ENCODE measurements at places on chromosomes 3 and 15.

- DNase-seq = peak; percentile 100
These were observed 96.1 kb upstream of the CHD2 start for GRCh38 chr15:92803852-92804609.

GRCh38 chr3:16595778-16596177 is 9.4 kb downstream of the DAZL start:
- no peak for DNase-seq

GRCh38 chr15:92934716-92935115 is 34.6 kb downstream of the CHD2 start:
- no peak for DNase-seq

GRCh38 chr15:34109797-34110663 is 8.1 kb downstream of the PGBD4 start:
- DNase-seq = peak; percentile 67

DNA sequence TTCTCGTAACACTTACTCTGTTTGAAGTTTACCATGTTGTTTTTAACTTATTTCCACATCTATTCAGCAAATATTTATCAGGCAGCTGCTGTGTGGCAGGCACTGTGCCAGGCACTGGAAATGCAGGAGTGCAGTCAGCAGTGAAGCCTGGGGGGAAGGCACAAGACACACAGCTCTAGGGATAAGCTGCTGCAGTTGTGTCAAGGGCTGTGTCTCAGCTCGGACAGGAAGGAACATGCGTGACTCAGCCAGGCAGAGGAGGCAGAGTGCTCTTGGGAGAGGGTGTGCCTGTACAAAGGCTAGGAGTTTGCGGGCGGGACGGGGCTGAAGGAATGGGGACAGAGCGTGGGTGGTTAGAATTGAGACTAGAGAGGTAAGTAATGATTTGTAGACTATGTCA is 24.7 kb downstream of the LYSMD4 start:
- peak; percentile 91 for DNase-seq

DNA sequence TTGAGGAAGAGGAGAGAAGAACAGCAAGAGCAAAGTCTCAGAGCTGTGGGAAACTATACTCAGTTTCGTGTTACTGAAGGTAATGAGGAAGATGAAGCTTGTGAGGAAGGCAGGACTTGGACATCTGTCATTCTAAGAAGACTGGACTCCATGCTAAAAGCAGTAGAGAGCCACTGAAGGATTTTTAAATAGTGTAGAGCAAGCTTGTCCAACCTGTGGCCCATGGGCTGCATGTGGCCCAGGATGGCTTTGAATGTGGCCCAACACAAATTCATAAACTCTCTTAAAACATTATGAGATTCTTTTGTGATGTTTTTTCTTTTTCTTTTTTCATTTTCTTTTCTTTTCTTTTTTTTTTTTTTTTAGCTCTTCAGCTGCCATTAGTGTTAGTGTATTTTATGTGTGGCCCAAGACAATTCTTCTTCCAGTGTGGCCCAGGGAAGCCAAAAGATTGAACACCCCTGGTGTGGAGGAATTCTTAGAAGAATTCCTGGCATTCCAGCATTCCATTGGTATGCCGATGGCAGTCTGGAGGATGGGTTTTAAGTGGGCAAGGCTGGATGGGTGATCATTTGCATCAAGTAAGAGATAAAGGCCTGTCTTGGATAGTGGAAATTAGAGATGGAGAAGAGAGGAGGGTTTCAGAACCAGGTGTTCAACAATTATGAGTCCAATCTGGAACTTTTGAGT is 6.9 kb upstream of the NFKBIZ start:
- peak; percentile 67 for DNase-seq

DNA sequence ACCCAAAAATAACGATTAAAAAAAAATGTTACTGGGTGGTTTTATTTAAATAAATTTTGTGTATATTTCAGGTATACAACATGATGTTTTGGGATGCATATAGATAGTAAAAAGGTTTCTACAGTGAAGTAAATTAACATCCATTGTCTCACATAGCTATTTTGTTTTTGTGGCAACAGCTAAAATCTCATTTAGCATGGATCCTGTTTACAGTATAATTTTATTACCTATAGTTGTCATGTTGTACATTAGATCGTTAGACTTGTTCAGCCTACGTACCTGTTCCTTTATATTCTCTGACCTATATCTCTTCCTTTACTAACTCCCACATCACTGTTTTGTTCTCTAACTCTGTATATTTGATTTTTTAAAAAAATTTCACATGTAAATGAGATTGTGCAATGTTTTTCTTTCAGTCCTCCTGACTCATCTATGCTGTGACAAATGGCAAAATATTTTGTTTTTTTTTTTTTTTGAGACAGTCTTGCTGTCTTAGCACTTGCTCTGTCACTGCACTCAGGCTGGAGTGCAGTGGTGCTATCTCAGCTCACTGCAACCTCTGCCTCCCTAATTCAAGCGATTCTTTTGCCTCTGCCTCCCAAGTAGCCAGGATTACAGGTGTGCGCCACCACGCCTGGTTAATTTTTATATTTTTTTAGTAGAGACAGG is 45.6 kb downstream of the OIP5 start:
- DNase-seq = peak; percentile 57

DNA sequence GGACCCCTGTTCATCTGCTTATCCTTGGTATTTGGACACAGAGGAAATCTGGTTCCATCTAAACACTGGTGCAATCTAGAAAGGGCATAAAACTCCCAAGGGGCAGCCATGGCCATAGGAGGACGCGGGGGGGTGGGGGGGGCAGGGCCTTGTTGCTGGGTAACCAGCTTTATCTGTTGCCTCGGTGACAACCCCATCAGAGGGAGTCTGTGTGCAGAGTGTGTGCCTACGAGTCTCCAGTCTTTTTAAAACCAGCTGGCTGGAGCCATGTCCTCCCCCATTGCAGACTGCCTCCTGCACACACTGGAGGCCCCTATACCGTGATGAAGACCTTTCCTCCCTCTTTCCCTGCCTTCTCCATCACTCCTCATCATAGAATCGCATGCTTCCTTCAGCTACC is 26.4 kb upstream of the CORO2B start:
- no peak for DNase-seq

DNA sequence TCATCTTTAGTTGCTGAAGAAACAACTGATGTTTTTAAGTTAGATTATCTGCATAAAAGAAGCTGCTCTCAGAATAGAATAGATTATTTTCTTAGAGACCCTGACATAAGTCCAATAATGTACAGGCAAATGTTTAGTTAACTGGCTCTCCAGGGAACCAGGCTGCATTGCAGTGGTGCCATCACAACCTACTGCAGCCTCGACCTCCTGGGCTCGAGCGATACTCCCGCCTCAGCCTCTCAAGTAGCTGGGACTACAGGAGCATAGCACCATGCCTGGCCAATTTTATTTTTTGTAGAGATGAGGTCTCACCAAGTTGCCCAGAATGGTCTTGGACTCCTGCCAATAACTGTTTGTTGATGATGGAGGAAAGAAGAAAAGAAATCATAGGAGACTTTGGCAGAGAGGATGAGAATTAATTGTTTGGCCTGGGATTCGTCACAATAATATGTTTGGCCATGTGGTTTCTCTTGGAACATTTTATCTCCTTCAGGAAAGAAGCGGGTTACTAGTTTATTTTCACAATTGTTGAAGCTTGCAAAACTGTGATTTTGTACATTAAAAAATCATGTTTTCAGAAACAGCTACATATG is 429.2 kb downstream of the CADM2 start:
- no peak for DNase-seq

DNA sequence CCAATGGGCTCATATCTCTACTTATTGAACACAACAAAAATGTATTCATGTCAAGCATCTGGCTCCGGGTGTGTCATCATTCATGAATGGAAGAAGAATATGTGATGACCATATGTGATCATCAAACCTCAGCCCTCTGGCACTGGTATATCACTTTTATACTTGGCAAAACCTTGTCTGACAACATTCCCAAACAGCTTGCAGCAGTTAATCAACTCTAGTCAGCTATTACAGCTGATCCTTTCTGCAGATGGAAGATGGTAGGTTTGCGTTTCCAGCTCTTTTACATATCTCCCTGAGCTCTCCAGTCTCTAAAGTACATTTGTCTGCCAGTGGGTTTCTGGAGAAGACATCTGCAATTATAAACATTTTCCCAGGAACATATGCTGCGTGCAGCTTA is 6.6 kb downstream of the PLSCR5 start:
- no peak for DNase-seq
